ENCODE measurements at places on chromosomes 11 and 22.
A peak's percentile ranks its signal among the peaks of the same experiment; 100 is the strongest.

DNA sequence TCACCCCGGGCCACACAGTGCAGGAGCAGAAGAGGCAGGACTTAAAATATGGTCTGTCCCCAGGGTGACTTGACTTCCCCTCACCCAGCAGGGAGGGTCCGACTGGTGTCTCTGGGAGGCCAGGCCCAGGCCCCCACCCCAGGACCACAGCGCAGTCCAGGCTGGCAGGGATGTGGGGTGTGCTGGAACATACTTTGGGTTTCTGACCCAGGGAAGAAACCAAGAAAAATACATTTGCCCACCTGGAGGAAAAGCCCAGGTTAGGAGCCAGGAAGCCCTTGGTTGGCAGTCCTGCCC lies 5.2 kb downstream of the C1QTNF6 start:
- no peak for DNase-seq

DNA sequence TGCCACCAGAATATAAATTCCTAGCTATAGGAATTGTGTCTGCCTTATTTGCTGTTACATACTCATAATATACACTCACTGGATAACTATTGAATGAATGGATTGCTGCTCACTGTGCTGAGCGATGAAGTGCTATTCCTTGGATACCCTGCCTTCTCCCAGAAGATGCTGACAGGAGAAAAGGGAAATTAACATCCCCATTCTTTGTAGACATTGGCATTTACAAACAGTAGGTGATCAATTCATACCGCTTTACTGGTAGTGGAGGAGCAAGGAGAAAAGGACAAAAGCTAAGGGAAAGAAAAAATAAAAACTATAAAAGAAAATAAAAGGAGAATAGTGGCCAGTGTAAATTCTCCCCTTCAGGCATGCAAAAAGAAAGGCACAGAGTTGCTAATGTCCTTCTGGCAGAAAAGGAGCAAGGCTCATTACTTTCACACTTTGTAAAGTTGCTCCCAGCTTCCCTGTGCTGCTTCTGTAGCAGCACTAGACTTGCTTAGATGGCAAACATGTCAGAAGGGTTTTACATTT lies 183.0 kb downstream of the LUZP2 start:
- DNase-seq = no peak

DNA sequence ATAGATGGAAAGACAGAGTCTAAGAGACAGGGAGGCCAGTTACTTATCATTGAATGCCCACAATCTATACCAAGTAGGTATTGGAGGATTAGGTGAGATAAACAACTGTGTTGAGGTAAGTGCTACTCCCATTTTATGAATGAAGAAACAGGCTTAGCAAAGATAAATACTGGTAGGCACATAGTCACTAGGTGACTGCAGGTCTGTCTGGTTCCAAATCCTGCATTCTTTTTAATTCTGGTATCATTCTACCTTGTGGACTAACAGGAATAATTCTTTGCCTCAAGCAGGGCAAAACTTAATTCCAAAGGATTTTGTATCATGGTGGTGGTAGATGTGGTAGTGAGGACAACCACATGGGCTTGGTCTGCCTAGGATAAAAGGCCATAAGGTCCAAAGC lies 28.4 kb downstream of the RNF169 start:
- no peak for DNase-seq

DNA sequence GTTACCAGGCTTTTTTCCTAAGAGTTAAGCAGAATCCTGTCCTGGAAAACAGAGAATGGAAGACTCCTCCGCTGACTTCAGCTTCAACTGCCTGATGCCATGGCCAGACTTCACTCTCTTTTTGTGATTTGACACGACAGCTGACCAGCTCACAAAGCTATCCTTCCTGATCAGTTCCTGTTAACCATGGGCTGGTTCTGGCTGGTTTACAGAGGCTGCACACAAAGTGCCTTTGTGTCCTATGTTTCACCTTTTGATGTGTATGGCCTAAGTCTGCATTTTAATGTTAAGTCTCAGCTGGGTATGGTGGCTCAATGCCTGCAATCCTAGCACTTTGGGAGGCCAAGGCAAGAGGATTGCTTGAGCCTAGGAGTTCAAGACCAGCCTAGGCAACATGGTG lies 11.1 kb downstream of the FOLR3 start:
- DNase-seq = no peak

DNA sequence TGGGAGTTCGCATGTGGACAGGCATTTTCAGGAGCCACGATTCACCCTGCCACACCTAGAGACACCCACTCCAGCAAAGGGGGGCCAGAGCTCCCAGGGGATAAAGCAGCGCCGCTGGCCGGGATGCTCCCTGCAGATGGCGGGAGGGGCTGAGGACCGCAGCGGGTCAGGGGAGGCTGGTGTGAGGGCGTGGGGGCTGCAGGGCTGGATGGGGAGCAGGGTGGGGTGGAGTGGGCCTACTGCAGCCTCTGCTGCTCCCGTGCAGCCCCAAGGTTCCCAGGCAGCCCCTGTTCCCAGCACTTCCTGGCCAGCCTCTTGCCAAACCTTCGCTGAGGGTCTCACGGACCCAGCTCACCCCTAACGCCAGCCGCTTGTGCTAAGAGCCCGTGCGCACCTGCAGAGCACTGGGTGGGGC lies 13.0 kb downstream of the MUC5B start:
- DNase-seq = no peak

DNA sequence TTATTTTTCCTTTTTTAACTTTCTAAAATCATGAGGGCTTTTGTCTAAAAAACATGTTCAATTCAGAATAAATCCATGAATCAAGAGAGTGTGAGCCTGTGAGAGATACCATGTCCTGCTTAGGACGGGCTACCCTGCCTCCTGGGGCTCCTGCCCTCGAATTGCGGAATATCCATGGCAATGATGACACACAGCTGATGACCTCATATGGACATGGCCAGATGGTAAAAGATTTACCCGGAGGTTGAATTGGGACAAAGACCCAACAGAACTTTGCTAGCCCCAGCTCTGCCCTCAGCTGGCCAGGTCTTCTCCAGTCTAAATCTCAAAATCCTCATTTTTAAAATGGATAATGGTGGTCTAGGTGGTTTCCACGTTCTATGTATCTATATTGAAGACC lies 538.1 kb upstream of the API5 start:
- DNase-seq = no peak

DNA sequence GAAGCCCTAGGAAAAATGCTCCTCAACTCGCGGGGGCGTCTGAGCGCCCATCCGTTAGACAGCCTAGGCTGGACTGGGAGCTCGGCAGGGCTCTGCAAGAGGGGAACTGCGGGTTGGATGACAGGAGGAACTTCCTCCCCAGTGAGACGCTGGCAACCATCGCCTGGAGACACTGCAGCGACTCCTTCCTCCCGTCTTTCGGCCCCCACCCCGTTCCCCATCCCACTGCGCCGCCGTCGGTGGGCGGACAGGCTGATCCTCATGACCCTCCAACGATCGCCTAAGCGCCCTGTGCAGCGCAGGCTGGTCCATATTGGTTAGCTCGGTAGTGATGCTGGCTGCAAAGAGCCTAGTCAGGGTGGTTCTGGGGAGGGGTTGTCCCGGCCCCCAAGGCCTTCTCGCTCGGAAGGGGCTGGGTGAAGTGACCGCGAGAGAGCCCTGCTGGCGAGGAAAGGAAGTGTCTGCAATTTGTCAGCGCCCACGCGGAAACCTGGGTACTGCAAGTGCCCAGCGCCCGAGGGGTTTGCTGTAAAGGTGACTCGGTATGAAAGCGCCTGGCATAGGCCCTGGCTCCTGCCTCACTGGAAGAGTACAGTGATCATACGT lies 638 bp downstream of the NRGN start:
- peak; percentile 42 for DNase-seq

DNA sequence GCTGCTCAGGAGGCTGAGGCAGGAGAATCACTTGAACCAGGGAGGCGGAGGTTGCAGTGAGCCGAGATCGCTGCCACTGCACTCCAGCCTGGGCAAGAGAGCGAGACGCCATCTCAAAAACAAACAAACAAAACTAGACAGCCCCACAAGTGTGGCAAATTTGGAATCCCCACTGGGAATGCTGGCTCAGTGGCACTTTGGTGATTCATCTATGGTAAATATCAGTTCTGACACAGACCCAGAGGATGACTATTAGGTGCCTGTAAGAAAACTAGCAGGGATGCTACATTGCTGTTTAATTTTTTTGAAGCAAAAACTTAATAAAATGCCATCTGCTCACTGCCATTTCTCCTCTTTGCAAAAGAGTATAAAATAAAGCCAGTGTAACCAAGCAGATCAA lies 107.9 kb downstream of the NAT10 start:
- DNase-seq = no peak

- DNase-seq = no peak
These were observed 307.7 kb upstream of the KIRREL3 start for GRCh38 chr11:127308291-127308690.

DNA sequence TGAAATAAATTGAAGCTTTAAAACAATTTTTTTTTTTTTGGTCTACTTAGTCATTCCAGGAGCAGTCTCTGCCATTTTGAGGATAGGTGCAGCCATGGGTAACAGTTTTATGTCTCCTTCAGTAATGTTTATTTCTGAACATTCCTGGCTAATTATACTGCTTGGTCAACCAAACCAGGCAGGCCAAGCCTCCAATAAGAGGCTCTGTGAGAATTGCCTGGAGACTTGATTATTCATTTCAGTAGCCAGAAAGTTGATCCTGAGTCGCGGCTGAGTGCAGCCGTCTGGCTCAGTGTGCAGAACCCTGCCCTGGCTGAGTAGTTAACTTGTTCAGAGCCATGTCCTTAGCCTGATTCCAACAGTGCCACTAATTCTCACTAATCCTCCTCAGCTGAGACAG lies 364.0 kb upstream of the FAT3 start:
- no peak for DNase-seq

DNA sequence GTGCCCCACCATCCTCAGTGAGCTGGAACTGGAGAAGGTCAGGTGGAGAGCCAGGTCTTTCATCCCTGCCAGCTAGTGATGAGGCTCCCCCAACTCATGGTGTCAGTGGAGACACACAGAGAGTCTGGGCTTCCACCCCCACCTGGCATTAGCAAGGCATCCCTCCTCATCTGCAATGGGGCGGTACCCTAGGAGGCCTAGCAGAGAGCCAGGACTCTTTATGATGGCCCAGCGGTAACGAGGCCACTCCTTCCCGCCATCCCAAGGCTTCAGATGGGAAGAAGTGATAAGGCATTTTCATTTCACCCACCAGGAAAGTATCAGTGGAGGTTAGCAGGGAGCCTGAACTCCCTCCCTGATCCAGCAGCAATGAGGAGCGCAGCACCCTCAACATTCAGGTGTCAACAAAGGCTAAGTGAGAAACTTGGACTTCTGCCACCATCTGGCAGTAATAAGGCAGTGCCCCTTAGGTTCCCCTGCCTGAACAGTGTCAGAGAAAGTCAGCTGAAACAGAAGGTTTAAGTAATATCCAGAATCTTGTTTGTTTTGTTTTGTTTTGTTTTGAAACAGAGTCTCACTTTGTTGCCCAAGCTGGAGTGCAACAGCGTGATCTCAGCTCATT lies 40.5 kb upstream of the FBLN1 start:
- no peak for DNase-seq

DNA sequence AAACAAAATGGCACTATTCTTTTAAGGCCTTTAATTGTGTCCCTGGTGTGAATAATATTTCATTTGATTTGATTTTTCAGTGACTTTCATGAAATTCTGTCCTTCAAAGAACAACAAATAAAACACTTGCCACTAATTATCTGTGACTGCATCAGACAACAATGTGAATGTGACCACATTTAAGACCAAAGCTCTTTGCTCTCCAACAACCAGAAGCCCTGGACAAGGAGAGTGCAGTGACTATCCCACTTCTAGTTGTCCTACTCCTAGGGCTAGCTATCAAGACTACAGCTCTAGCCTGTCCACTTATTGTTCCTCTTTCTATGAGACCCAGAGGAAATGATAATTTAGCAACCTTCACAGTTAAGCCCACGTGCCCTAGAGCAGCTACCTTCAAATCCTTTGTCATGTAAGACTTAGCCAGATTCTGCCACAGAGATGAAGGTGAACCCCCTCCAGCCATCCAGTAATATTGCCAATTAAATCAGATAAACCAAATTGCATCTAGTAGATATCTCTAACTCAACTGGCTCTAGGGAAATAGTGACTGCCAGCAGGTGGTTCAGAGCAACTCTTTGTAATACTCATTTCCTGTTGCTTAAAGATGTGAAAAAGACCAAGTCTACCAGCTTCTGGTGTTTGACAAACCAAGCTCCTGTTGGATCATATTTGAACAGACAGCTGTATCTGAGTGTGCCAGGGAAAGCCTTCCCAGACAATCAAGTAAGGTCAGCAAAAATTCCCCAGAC lies 142.6 kb upstream of the BLID start:
- no peak for DNase-seq

DNA sequence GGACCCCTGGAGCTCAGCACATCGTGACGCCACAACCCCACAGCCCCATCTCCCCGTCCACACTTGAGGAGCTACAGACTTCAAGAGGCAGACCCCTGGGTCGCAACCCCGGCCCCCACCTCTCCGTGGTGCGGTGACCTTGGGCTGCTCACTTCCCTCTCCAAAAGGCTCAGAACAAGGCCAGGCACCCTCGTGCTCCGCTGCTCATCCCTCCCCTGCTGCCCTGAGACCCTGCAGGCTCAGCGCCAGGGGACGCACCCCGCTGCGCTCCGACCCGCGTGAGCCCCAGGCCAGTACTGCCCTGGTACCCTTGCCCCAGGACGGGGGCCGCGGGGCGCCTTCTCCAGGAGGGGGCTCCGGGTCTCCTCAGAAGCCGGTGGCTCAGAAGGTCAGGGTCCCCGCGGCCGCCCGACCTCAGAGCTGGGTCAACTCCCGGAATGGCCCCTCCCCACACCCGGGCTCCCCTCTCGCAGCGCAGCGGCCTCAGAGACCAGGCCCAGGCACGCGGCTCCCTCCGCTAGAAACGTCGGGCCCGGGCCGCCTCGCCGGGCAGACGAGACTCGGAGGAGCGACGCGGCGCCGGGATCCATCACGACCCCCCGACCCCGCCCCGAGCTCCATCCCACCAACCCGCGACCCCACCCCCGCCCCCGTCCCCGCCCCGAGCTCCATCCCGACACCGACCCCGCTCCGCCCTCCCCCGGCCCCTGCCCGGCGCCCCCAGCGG lies 563 bp downstream of the GATD1 start:
- no peak for DNase-seq

DNA sequence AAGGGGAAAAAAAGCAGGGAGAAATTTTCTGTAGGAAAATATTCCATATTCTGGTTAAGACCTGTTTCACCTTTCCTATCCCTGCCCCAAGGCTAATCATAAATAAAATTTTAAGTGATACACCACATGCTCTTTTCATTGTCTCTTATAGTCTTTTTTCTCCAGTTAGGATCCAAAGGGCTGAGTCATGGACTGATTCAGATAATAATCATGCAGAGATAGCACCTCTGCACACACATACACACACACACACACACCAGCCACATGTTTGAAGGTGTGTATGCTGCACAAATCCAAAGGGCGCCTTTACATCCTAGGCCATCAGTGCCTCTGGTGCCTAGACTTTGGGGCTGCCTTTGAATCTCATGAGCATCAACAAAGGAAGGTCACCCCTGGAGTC lies 35.5 kb upstream of the CWF19L2 start:
- no peak for DNase-seq

GRCh38 chr11:107606141-107606540 lies 15.2 kb downstream of the ELMOD1 start:
- no peak for DNase-seq

DNA sequence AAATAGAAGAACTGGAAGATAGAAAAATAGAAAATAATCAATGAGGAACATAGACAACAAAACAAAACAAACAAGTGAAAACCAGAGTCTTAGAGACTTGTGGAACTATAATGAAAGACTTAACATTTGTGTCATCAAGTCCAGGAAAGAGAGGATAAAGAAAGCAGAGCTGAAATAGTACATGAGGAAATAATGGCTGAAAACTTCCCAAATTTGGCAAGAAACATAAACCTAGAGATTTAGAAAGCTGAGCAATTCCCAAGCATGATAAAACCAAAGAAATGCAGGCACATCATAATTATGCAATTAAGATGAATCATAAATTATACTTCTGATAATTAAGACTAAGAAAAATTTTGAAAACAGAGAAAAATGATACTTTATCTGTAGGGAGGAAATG lies 614.5 kb downstream of the ETS1 start:
- no peak for DNase-seq
